ENCODE measurements at places on chromosomes 4 and X.

DNA sequence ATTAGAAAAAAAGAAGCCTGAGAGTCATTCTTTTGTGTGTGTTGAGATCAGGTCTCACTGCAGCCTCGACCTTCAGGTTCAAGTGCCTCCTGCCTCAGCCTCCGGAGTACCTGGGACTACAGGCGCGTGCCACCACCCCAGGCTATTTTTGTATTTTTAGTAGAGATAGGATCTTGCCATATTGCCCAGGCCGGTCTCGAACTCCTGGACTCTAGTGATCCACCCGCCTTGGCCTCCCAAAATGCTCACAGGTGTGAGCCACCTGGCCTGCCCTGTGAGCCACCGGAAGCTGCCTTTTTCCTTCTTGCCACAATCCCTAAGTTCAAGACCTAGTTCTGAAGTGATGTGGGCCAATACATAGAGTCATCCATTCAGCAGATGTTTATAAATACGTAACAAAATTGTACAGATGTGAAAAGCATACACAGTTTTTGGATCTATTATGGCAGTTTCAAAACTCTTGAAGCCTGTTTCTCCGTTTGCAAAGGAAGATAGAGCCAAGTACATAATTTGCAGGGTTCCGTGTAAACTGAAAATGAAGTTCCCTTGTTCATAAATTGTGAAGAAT lies 536 bp upstream of the CTSO start:
- DNase-seq: no peak

GRCh38 chrX:19174401-19175025 lies 52.2 kb upstream of the ADGRG2 start:
- no peak for DNase-seq

DNA sequence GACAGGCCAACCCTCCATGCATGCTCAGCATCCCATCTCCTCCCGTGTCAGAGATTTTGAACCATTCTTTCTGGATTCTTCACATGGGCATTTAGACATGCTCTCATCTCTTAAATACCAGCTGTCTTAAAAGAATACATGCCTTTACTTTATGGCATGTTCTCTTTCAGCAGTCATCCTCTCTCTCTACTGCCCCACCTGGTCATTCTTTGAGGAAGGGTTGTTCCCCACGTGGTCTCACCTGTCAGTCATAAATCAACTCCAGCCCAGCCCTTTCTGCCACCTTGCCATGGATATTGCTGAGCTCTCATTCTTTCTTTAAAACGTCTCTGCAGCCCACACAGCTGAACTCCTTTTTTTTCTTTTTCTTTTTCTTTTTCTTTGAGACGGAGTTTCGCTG lies 111.3 kb downstream of the ARHGAP10 start:
- DNase-seq: no peak

GRCh38 chrX:9802737-9803136 lies 16.5 kb downstream of the SHROOM2 start:
- no peak for DNase-seq

DNA sequence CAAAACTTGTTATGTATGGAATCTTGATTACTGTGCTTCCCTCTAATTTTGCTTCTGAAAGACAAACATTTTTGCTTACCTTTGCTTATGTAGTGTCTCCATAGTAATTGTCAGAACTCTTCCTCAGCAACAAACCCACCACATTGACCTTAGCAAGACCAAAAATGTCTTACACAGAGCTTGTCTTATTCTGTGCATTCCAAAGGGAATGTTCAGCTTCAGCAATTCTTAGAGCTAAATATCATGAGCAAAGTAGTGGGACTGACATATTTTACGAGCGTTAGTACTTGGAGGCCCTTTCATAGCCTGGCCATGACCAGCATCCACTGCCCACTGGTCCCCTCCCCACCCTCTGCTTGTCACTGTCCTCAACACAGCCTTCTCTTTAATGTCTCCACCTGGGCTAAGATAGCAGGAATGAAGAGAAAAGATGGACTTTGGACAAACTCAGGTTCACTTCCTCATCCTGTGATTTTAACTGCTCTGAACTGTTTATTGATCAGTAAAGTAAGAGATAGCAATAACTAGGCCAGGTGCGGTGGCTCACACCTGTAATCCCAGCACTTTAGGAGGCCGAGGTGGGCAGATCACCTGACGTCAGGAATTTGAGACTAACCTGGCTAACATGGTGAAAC lies 15.5 kb upstream of the SH3D19 start:
- no peak for DNase-seq

GRCh38 chrX:120560405-120560841 lies 339 bp downstream of the CUL4B start:
- no peak for DNase-seq

DNA sequence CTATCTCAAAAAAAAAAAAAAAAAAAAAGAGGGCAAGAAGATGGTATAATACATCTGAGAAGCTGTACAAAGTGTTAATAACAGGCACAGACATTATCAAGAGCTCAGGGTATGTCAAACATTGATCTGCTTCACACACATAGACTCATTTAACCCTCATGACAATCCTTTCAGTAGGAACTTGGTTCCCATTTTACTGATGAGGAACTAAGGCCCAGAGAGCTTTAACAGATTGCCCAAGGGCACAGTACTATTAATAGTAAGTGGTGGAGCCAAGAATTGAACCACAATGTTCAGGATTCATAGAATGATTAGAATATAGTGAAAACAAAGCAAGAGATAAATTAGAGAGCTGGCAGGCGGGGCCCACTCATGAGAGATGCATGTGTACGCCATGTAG lies 154.4 kb downstream of the EFHC2 start:
- DNase-seq: no peak

- DNase-seq: no peak
Measured at GRCh38 chr4:98564852-98565251, 93.6 kb downstream of the TSPAN5 start.

DNA sequence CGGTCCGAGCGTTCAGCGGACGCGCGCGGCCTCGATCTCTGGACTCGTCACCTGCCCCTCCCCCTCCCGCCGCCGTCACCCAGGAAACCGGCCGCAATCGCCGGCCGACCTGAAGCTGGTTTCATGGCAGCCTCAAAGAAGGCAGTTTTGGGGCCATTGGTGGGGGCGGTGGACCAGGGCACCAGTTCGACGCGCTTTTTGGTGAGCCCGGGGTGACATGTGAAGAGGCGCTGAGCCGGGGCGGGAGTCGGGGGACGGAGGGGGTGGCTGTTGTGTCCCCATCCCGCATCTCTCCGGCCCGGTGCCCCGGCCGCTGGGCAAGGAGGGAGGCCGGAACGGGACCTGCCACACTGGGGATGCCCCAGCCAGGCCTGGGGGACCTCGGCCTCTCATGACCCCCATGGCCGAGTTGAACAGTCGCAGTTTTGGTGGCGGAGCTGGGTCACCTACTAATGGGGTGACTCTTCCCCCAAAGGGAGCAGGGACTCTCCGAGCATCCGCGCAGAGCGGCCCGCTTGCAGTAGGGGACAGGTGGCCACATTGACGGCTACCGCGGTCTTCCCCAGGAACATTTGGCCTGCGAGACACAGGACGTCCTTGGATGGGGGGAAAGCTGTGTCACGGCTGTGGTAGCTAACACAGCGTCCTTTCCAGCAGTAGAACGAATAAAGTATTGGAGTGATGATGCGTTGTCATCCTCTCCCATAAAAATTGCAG lies at the start of gene GK:
Gene GK, plus strand, starts transcription at position 9 of the 717 bp plus-strand sequence. Its CDS starts 115 bp downstream, at position 124.
- DNase-seq: peak; percentile 11
